A549 treated with dexamethasone at 1 μM for 4 hours (cell line): ENCODE measurements at places on chromosomes 1 and 21. TPM values are rescaled to one million over a fixed set of nuclear protein-coding genes. Genes with fewer than 3 reads are reported as not detected.

The DNAJB4 gene
- total RNA-seq = 38.3 to 48.4 TPM (median 45.0 TPM) in 5 replicates

The VAV3 gene
- total RNA-seq = 0.36 to 1.4 TPM (median 0.70 TPM) in 5 replicates

The USF1 gene
- total RNA-seq = 46.5 to 54.5 TPM (median 50.7 TPM) in 5 replicates

The CLIC6 gene
- 0.03 to 0.11 TPM (median 0.08 TPM) in 5 replicates for total RNA-seq

The LYPD8 gene
- total RNA-seq = 0.08 to 0.12 TPM (median 0.11 TPM) in 4 of 5 replicates, not detected in the other

The LRRC39 gene
- total RNA-seq = 0.08 to 0.16 TPM (median 0.11 TPM) in 5 replicates

The SLC30A2 gene
- total RNA-seq = 0.27 to 0.55 TPM (median 0.36 TPM) in 5 replicates

The LRRIQ3 gene
- 0.47 to 0.78 TPM (median 0.58 TPM) in 5 replicates for total RNA-seq

The SFPQ gene
- 221 to 293 TPM (median 244 TPM) in 5 replicates for total RNA-seq

The NTRK1 gene
- total RNA-seq = 0.06 to 0.16 TPM (median 0.08 TPM) in 4 of 5 replicates, not detected in the other

The HSPG2 gene
- 46.4 to 93.7 TPM (median 80.9 TPM) in 5 replicates for total RNA-seq

The SYPL2 gene
- total RNA-seq = 0.09 to 0.17 TPM (median 0.11 TPM) in 5 replicates

The TRIM63 gene
- 1.7 to 2.8 TPM (median 2.2 TPM) in 5 replicates for total RNA-seq

The PLA2G2D gene
- total RNA-seq = 0.05 TPM in 1 of 5 replicates, not detected in the others

The TNFRSF18 gene
- 0.07 TPM in 1 of 5 replicates, not detected in the others for total RNA-seq

The TRIM46 gene
- 1.8 to 2.9 TPM (median 2.5 TPM) in 5 replicates for total RNA-seq

The GUCA2A gene
- not detected in 5 replicates for total RNA-seq

The HDGF gene
- 423 to 447 TPM (median 444 TPM) in 5 replicates for total RNA-seq

The PROK1 gene
- total RNA-seq = not detected in 5 replicates

The ZNF683 gene
- not detected in 5 replicates for total RNA-seq

The MMEL1 gene
- total RNA-seq = 0.08 TPM in 1 of 5 replicates, not detected in the others

The LIPI gene
- not detected in 5 replicates for total RNA-seq
